ENCODE measurements at places on chromosomes 2 and 18. TPM values are rescaled to one million over a fixed set of nuclear protein-coding genes. Genes with fewer than 3 reads are reported as not detected.

Gene COL4A3
- total RNA-seq: 5.1 TPM

Gene ALPG
- not detected for total RNA-seq

DNA sequence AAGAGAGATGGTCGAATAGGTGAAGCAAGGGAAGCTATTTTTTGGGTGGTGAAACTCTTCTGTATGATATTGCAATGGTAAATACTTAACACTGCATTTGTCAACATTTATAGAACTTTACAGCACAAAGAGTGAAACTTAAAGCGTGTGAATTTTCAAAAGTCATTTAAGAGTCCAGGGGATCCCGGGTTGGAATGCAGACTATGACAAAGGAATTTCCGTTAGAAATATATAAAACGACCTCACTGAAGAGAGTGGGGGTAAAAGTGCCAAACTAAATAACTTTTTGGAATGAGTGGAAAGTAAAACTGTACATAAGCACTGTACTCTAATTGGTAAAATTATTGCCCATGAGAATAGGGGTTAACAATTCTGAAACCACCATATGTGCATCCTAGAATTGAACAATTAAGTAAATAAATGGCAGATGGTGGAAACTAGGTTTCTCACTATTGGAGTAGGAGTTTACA, 191.0 kb upstream of the FN1 start:
- no peak overlapping the region for H3K4me3 ChIP-seq
- H3K27ac ChIP-seq: no peak overlapping the region
- no peaks in the 10 kb centered on the region for H3K36me3 ChIP-seq

DNA sequence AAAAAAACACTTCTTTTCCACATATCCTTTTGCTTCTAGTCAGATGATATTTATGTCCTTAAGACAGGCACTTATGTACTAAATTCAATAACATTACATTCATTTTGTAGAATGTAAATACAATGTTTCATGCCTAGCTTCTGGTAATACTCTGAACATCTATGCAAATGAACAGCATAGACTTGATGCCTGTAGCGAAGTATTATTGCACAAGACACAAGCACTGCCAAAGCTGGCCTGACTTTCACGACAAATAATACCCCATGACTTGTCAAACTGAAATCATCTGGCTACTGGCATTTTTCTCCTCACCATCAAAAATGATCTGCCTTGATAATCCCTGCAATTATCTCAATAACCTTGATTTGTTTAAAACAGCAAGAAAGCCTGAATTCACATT, 101.3 kb downstream of the L3MBTL4 start:
- H3K4me3 ChIP-seq: no peak overlapping the region
- no peaks in the 10 kb centered on the region for H3K36me3 ChIP-seq
- no peaks in the 10 kb centered on the region for H3K4me1 ChIP-seq

Gene DTNB
- total RNA-seq: 3.2 TPM

DNA sequence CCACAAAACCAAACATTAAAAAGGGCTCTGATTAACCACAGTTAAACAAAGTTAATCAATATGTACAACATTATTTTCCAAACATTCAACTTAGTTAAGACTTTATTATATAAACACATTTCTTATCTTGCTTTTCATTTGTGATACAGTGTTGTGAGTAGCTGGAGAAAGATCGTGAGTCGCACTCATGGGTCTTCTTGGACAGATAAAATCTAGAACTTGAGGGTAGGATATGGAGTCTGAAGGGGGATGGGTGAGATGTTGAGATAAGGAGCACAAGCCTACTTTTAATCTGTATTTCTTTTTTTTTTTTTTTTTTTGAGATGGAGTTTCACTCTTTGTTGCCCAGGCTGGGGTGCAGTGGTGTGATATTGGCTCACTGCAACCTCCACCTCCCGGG, 22.6 kb upstream of the TMEM214 start:
- H3K4me3 ChIP-seq: no peak overlapping the region
- DNase-seq: no peak
- H3K27me3 ChIP-seq: no peaks in the 10 kb centered on the region

DNA sequence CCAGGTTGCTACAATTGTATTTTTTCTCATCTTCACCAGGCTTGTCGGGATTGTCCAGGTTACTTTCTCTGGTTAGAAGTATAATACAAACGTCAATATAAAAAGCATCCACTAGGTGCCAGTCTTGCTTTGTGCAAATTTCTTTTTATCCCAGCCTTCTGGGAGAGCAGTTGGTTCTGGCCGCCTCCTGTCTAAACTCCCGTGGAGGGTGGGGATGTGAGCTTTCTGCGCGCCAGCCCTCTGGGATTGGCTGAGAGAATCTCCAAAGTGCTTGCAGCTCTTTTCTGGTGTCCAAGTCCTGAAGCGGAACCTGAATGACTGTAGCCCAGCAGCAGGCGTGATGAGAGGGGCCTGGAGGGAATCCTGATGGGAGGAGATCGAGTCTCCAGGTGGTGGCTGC, 22.4 kb upstream of the TOGARAM2 start:
- H3K27me3 ChIP-seq: no peaks in the 10 kb centered on the region
- no peaks in the 10 kb centered on the region for H3K36me3 ChIP-seq
- DNase-seq: no peak
- H3K27ac ChIP-seq: no peak overlapping the region
- H3K4me3 ChIP-seq: no peak overlapping the region
- no peaks in the 10 kb centered on the region for H3K4me1 ChIP-seq

- H3K36me3 ChIP-seq: no peaks in the 10 kb centered on the region
- peak overlapping the region; percentile 65 for H3K4me3 ChIP-seq
Observed at GRCh38 chr2:232502911-232503808, 15.5 kb upstream of the ECEL1 start.

DNA sequence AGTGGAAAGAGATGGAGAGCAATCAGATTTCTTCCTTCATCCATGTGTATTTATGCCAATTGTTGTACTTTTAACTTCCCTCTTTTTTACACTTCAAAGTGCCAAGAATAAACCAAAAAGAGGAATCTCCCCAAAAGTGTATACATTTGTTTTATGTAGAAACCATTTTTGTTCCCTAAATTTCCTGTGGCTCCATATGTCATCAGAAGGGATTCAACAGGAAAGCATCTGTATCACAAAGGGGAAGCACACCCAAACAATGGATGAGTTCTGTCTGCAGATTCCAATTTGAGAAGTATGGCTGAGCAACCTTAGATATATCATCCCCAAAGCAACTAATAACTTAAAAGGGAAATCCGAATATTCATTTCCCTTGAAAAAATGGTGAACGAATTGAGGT, 275.0 kb downstream of the MREG start:
- H3K27me3 ChIP-seq: no peaks in the 10 kb centered on the region
- no peak for DNase-seq

Gene POTEC
- not detected for total RNA-seq

Gene TTLL4
- 11.3 TPM for total RNA-seq

DNA sequence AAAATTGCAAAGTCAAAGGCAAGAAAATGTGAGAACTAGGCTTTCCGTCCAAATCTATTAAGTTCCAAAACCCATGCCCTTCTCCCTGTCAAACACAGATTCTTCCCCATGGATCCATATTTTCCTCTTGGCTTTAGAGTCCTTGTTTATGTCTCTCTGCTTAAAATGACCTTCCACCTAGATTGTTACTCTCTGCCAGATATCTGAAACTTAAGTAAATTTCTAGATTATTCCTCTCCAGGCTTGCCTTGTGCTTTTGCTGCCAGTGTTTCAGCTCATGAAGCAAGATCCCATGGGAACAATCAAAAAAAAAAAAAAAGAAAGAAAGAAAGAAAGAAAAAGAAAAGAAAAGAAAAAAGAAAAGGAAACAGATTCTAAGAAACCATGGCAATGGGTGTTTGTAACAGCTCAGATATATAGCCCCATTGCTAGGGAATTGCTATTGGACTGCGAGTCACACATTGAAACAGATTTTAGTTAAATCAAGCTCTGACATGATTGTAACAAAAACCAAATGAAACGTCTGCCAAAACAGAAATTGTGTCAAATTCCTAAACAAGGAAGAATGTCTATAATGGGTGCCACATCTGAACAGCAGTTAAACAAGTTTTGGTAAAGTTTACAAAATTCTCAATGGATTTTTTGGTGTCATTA, 660.7 kb upstream of the CNTNAP5 start:
- no peak overlapping the region for H3K4me3 ChIP-seq
- no peaks in the 10 kb centered on the region for H3K36me3 ChIP-seq
- H3K27me3 ChIP-seq: no peaks in the 10 kb centered on the region
- H3K27ac ChIP-seq: no peak overlapping the region

GRCh38 chr2:30231212-30231995, at the start of gene LBH:
LBH (plus strand) TSS chr2:30231534; CDS start chr2:30231739, 205 bp downstream.
- peaks cover 50% of the 10 kb centered on the region for H3K4me1 ChIP-seq
- peak; percentile 98 for DNase-seq
- no peaks in the 10 kb centered on the region for H3K27me3 ChIP-seq
- H3K27ac ChIP-seq: peak within 1 kb of the TSS; percentile 90
- H3K36me3 ChIP-seq: peaks cover 19% of the 10 kb centered on the region
- H3K4me3 ChIP-seq: peak within 1 kb of the TSS; percentile 74

DNA sequence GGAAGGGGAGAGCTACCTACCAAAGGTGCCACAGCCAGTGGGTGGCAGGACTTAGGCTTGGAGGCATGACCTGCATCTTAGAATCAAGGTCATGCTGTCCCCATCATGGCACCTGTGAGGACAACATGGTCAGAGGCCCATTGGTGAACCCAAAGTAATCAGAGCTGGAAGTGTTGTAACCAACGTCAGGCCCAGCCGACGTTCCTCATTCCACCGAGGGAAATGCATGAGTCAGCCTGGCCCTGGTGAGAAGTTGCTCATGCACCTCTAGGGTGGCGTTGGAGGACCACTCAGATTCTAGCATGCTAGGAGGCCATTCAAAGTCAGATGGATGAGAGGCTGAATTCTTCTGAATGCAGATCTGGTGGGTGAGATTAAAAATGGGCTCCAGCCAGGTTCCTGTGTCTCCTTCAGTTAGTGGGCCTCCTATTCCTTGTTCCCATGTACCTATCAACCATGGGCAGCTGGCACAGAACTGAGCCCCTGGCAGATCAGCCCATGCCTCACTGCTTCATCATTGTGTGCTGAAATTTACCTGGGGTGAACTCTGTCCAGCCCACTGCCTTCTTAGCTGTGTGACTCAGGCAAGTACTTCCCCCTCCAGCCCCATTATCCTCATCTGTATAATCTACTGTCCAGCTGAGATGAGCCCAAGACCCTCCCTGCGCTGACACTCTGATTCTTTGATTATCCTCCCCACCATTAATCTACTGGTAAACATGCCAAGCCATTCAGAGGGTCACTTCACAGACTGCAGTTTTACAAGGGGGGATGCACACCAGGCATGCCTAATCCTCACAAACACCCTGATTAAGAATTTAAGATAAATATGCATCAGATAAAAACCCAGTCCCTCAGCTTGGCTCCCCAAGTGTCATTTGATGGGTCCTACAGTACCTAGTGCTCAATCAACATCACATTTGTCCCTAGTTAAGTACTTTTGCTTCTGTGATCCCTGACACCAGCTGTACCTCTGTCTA, 14.0 kb downstream of the SLC14A2 start:
- H3K4me3 ChIP-seq: no peak overlapping the region
- H3K27me3 ChIP-seq: no peaks in the 10 kb centered on the region
- H3K27ac ChIP-seq: no peak overlapping the region

- H3K27me3 ChIP-seq: no peaks in the 10 kb centered on the region
- no peak overlapping the region for H3K4me3 ChIP-seq
- H3K36me3 ChIP-seq: peaks cover 5% of the 10 kb centered on the region
- H3K27ac ChIP-seq: no peak overlapping the region
Observed at GRCh38 chr2:205188239-205189138, 493.8 kb upstream of the NRP2 start.

DNA sequence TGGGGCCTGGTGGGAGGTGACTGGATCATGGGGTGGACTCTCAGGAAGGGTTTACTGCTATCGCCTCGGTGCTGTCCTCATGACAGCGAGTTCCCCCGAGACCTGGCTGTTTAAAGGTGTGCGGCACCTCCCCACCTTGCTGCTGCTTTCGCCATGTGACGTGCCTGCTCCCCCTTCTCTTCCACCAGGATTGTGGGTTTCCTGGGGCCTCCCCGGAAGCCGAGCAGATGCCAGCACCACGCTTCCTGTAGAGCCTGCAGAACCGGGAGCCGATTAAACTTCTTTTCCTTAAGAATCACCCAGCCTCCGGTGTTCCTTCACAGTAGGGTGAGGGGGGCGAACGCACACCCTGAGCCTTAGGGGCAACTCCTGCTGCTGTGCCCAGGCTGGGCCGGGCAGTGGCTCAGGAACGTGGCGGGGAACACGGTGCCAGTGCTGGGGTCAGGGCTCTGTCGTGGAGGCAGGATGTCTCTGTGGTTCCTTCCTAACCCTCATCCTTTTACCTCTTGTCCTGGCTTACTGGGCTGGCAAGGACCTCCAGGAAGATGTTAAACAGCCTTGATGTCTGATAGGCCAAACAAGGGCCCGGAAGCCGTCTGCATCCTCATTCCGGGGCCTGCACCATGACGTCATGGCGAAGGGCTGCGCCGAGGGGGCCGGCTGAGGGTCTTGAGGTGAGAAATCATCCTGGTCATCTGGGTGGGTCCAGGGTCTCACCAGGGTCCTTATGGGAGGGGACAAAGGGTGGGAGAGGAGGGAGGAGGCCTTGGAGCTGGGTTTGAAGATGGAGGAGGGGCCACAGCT, 12.7 kb downstream of the NEU4 start:
- H3K27ac ChIP-seq: no peak overlapping the region
- DNase-seq: no peak
- peaks cover 6% of the 10 kb centered on the region for H3K4me1 ChIP-seq
- H3K36me3 ChIP-seq: no peaks in the 10 kb centered on the region
- H3K27me3 ChIP-seq: peaks cover 46% of the 10 kb centered on the region
- H3K4me3 ChIP-seq: no peak overlapping the region

DNA sequence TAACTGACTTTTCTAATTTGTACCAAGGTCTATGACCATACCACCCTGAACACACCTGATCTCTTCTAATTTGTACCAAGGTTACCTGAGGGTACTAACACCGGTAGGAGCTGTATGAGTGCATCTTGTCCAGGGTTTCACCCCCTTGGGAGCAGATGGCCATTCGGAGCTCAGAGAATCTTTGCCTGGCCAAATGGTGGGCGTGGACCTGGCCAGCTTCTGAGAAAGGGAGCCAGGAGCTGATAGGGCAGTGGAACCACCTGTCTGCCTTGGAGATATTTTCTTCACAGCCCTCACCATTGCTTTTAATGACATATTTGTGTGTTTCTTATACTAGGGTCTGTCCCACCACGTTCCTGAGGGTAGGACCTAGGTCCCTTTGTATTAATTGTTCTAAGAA, 188.9 kb downstream of the LDLRAD4 start:
- H3K27ac ChIP-seq: no peak overlapping the region
- no peak for DNase-seq
- H3K36me3 ChIP-seq: peaks cover 5% of the 10 kb centered on the region
- H3K27me3 ChIP-seq: no peaks in the 10 kb centered on the region

Gene DCDC2C
- total RNA-seq: not detected

- H3K27ac ChIP-seq: peak overlapping the region; percentile 97
- no peak for DNase-seq
- H3K36me3 ChIP-seq: no peaks in the 10 kb centered on the region
- H3K4me3 ChIP-seq: peak overlapping the region; percentile 76
- peaks cover 26% of the 10 kb centered on the region for H3K4me1 ChIP-seq
- H3K27me3 ChIP-seq: no peaks in the 10 kb centered on the region
Observed at GRCh38 chr2:86622519-86623042, 1.1 kb downstream of the RNF103 start.

GRCh38 chr2:122519366-122519765, 763.9 kb downstream of the TSN start:
- H3K27ac ChIP-seq: no peak overlapping the region
- no peaks in the 10 kb centered on the region for H3K4me1 ChIP-seq
- H3K36me3 ChIP-seq: no peaks in the 10 kb centered on the region
- no peaks in the 10 kb centered on the region for H3K27me3 ChIP-seq
- DNase-seq: no peak

- no peaks in the 10 kb centered on the region for H3K27me3 ChIP-seq
- no peaks in the 10 kb centered on the region for H3K4me1 ChIP-seq
- H3K27ac ChIP-seq: no peak overlapping the region
- DNase-seq: no peak
- peaks cover 22% of the 10 kb centered on the region for H3K36me3 ChIP-seq
Observed at GRCh38 chr18:31825772-31826171, 65.1 kb upstream of the SLC25A52 start.

Gene MOGAT1
- total RNA-seq: not detected
